Anterior cingulate cortex (tissue), 58 donors: ENCODE measurements at places on chromosomes 1 and 21.
A peak's percentile ranks its signal among the peaks of the same experiment; 100 is the strongest.

DNA sequence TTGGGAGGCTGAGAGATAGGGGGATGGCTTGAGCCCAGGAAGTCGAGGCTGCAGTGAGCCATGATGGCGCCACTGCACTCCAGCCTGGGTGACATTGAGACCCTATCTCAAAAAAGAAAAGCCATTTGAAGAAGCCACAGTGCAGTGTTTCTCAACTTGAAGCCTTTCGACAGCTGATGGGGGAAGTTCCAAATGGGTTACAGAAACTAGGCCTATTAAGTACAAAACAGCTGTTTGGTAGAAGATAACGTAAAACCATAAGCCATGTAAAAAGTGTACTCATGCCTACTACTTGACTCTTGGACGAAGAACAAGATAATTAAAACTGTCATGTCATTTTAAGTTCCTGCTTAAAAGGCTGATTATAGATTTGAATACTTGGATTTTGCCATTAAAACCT lies 16.6 kb downstream of the COPA start:
- no peak for DNase-seq

GRCh38 chr21:31667639-31668038 lies 8.1 kb downstream of the SOD1 start:
- no peak for DNase-seq

DNA sequence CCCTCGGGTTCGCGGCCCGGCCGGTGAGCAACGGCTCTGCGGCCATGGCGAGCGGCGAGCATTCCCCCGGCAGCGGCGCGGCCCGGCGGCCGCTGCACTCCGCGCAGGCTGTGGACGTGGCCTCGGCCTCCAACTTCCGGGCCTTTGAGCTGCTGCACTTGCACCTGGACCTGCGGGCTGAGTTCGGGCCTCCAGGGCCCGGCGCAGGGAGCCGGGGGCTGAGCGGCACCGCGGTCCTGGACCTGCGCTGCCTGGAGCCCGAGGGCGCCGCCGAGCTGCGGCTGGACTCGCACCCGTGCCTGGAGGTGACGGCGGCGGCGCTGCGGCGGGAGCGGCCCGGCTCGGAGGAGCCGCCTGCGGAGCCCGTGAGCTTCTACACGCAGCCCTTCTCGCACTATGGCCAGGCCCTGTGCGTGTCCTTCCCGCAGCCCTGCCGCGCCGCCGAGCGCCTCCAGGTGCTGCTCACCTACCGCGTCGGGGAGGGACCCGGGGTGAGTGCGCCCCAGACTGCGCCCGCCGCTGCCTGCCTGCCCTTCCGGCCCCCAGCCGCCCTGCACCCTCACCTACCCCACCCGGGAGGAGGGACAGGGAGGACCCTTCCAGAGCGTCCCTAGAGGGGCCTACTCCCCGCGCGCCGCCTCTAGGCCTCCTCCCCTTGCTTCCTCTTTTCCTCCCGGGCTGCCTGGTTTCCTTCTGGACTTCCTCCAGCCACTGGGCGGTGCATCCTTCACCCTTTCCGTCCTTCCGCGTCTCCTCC lies at the start of gene RNPEP:
Gene RNPEP, plus strand, starts transcription at position 26 of the 757 bp plus-strand sequence. Its CDS starts 19 bp downstream, at position 45.
- DNase-seq: peak; percentile 43

DNA sequence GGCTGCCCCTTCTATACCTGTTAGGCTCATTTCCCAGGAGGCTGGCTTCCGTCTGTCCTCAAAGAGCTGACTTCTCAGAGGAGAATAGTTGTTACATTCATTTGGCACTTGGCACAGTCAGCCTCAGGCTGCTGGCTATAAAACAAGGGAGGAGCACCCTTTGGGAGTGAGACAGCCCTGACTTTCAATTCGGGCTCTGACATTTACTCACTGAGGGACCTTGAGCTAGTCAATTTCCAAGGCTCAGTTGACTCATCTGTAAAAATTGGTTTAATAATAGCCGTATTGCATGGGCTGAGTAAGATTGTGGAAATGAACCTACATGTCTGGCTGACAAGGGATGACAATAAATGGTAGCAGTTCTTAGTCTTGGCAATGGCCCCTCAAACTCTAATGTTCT lies 13.7 kb downstream of the ALX3 start:
- DNase-seq: no peak

DNA sequence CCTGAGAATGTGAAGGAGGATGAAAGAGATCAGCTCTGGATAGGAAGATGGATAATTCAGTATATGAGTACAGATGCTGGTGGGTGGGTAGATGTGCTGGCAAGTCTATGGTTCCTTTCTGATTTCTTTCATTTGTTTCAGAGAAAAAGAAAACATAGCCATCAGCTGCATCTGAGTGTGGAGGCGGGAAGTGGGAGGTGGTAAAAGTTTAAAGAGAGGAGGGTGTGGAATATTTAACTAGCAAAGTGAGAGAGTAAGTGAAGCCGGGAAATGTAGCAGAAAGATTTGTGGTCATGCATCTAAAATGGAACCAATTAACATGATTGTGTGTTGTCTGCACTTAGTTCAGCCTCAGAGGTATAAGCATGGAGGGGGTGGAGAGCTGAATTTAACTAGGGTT lies 16.4 kb downstream of the RPE65 start:
- peak; percentile 36 for DNase-seq

- no peak for DNase-seq
Measured at GRCh38 chr1:47689894-47690293, 252.1 kb downstream of the FOXD2 start.
